ENCODE measurements at places on chromosomes 16 and 17.

DNA sequence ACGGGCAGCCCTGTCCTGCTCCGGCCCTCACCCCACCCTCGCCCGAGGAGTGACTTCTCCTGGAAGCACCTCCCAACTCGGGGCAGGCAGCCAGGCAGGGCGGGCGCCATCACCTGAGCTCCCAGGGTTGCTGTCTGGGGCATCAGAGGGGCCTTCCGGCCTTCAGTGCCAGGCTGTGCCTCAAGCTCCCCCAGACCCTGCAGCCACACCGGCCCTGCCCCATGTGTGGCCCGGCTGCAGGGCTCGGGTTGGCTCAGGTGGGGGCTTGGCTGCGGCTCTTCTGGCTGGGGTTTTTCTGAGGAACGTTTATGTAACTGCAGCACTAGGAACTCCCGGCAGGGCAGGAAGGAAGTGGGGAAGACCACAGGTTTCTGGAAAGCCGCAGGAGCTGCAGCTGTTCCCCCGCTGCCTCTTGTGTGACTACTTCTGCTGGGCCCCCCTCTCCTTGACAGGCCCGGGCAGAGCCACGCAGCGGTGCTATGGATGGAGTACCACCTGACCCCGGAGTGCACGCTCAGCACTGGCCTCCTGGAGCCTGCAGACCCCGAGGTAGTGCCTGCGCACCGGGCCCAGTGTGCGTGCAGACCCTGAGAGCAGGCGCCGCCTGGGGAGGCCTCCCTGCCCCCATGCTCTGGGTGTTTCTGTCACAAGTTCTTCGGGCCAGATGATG lies 45.6 kb downstream of the PRMT7 start:
- DNase-seq = no peak

DNA sequence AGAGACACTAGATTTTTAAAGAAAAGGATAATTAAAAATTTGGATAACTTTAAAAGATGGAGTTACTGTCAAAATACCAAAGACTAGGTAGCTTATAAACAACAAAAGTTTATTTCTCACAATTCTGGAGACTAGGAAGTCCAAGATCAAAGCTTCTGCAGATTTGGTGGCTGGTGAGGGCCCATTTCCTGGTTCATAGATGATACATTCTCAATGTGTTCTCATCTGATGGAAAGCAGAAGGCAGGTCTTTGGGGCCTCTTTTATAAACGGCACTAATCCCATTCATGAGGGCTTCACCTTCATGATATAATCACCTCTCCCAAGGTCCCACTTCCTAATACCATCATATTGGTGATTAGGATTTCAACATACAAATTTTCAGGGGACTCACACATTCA lies 33.7 kb downstream of the NLK start:
- no peak for DNase-seq

DNA sequence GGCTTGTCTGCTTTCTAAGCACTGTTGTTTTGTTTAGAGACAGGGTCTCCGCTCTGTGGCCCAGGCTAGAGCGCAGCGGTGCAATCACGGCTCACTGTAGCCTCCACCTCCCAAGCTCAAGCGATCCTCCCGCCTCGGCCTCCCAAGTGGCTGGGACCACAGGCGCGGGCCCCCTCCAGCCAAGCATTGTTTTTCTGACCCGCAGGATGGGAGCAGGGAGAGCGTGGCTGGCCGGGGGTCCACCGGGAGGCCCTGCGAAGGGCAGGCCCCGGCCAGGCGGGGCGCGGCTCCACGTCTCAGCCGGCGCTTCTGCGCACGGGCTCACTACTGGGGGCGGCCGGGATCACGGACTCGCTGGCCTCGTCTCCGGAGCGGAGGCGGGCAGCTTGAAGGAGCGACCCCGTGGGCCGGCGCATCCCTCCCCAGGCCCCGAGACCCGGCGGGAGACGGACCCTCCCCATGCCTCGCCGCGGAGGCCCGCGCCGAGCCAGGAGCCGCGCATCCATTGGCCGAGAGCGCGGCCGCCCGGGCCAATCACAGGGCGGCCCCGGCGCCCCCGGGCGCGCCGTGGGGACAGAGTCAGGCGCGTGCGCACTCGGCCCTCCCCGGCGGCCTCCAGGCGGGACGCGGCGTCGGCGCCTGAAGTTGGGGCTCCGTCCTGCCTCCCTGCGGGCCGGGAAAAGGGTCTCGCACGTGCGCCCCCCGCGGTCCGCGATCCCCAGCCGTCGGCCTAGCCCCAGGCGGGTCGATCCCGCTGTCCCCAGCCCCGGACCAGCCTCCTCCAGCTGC lies 24.9 kb downstream of the ACTG1 start:
- DNase-seq = peak; percentile 88

DNA sequence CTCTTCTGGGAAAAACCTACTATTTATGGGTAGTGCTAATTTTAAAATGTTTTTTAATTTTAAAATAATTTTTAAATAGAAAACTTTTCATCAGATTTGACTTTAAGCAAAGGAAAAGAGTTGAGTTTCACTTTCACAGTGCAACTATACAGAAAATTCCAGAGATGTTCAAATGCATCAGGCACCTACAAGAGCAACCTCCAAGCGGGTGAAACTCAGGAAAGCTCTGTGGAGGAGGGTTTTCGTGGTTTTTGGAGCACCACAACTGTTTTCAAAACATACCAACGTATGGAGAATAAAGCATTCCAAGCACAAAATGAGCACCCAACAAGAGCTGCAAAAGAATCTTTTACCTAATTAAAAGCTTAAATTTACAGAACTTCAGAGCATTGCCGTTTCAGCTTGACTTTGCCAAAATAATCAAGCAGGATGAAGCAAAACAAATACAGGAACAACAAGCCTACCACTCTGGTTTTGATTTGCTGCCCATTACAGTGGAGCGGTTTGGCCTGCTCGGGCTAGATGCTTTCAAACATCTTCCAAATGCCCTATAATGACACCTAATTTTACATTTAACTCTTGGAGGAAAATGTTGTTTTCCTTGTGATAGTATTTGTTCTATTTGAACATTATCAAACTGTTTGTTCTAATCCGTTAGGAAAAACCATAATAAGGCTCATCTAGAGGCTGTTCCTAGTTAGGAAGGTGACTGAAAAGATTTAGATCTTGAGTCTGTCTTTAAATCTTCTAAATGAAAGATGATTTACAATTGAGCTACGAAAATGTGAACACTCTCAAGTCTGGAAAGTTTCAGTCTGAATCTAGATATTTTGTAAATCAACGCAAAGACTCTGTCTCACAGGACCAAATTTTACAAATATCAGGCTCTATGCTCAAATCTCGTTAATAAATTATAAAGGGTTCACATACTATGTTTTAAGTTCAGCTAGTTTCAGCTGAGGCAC lies 34.5 kb downstream of the NACA2 start:
- no peak for DNase-seq

DNA sequence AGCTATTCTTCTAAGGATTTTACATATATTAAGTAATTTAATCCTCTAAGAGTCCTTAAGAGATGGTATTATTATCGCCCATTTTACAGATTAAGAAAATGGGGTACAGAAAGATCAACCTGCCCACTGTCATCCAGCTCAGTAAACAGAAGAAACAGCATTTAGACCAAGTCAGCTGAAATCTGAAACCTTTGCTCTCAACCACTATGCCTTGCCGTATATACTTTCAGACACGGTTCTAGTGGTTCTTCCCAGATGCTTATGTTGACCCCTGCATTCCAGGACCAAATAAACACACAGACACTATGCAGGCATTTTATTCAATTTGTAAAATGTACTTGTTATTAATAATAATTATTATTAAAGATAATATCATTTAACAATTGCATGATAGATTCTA lies 854.8 kb downstream of the KCNJ2 start:
- DNase-seq = no peak

- no peak for DNase-seq
These were observed 381 bp downstream of the CTNS start for GRCh38 chr17:3636908-3637373.

DNA sequence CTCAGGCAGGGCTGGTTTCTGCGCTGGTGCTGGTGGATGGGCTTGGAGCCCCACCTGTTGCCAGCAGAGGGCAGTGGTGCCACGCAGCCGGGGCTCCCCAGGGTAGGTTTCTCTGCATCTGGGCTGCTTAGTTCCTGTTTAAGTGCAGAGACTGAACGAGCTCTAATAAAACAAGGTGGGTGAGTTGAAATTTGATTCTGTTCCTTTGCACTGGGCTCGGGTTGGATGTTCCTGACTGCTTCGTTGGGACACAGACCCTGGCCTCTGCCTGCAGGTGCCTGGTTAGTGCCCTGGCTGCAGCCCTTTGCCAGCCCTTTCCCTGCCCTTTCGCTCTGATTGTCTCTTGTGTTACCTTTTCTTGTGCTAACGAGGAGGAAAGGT lies 30.0 kb downstream of the TBCD start:
- peak; percentile 94 for DNase-seq

DNA sequence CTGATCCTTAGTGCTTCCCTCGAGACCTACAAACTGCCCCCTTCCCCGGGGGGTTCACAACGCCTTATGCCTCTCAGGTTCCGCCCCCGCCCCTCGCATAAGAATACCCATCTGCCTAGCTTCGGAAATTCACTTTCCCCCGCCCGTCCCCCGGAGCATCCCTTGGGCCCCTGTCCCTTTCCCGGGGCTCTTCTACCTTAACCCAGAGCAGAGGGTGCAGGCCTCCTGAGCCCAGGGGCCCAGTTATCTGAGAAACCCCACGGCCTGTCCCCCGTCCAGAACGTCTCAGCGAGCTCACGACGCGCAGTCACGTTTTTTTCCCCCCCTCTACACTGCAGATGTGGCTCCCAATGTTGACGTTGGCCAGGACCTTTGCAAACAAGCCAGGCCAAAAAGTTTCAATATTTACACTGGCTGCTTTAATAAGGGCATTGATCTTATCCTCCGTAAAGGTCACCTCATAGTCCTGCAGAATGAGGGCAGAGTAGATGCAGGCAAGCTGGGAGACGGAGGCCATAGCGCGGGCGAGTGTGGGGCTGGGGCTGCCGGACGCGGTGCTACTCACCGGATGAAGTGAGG lies 1.4 kb upstream of the NBR1 start:
- DNase-seq = peak; percentile 76

DNA sequence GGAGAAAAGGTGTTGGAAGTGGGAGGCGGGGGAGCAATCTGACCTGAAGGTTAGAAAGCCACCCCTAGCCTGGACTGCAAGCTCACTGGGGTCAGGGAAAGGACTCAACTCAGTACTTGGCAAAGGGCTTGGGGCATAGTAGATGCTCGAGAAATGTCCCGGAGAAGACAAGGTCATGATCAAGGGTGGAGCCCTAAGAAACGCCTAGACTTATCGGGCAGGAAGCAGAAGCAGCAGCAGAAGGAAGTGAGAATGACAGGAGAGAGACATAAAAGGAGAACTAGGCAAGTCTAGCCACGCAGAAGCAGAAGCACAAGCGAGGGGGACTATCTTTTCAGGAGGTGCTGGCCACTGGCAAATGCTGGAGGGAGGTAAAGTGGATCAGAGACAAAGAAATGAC lies 10.2 kb downstream of the COTL1 start:
- no peak for DNase-seq

DNA sequence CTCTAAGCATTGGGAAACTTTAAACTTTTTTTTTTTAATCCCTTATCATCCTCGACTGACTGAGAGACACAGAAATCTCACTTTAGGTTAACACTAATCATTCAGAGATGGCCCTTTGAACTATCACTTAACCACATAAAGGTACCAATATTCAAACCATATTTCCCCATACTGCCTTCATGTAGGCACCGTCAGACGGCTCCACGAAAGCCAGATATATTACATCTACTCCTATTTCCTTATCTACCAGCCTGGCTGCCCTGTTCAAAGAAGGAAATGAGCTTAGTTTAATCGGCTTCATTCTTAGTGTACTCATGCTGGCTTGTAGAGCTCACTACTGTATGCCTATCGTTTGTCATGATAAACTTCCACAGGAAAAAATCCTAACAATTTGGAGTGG lies 270.9 kb downstream of the CEP112 start:
- DNase-seq = no peak

- DNase-seq = peak; percentile 62
These were observed at the start of gene WFDC1 for GRCh38 chr16:84294531-84295142. TSS of gene WFDC1 (plus strand) at chr16:84294878. CDS start at chr16:84294972, 94 bp downstream.

DNA sequence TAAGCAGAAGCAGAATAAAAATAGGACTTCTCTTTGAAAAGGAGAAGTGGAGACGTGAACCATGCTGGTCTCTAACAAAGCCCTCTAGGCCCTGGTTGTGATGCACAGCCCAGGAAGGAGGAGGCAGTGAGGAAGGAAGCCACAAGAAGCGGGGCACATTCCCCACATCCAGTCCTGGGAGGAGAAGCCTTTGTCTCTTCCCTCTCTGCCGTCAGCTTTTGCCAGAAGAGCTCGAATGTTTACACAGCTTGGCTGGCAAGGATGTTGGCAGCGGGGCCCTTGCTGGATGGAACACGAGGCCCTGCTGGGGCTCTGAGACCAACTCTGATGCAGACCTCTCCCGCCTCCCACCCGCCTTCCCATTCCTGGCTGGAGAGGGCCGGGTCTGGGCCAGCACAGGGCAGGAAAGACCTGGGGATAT lies 91.3 kb downstream of the MAF start:
- DNase-seq = peak; percentile 83

GRCh38 chr17:1039511-1040215 lies 42.7 kb downstream of the TIMM22 start:
- DNase-seq = peak; percentile 94

- no peak for DNase-seq
These were observed 185.9 kb downstream of the RGS9 start for GRCh38 chr17:65323049-65323448.

DNA sequence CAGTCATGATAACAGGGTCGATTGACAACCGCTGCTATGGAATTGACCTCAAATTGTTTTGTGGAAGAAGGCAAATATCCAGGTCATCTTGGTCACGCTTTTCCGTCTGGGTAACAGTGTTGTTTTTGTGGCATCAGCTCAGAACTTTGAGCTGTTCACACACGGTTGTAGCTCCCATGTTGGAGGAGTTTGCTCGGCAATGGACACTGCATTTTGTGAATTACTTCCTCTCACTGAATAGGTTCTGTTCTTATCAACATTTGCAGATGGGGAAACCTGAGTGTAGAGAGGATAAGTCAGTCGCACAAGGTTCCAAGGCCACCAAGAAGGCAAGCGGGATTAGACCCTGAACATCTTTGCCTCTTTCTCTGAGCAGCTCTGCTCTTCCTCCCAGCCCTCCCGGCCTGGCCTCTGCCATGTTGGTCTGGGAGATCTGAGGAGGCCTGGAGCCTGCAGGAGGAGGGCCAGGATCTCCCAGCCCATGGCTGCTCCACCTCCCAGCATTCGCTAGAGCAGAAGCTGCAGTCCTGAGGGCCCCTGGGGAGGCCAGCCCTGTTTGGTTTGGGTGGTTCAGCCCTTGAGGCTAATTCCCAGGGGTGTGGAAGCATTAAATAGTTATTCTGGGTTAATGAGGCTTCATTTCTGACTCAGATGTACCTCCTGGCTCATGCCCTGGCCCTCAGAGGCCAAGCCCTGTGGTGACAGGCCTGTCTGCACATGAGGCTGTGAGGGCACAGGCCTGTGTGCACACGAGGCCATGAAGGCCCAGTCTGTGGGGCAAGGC lies 154.1 kb upstream of the PLCG2 start:
- DNase-seq = no peak

- no peak for DNase-seq
These were observed 17.8 kb upstream of the KIF19 start for GRCh38 chr17:74307984-74308773.

Data from aorta (tissue), 5 donors.